ENCODE measurements at places on chromosomes 6 and 20. TPM values are rescaled to one million over a fixed set of nuclear protein-coding genes. Genes with fewer than 3 reads are reported as not detected.
A peak's percentile ranks its signal among the peaks of the same experiment; 100 is the strongest.

DNA sequence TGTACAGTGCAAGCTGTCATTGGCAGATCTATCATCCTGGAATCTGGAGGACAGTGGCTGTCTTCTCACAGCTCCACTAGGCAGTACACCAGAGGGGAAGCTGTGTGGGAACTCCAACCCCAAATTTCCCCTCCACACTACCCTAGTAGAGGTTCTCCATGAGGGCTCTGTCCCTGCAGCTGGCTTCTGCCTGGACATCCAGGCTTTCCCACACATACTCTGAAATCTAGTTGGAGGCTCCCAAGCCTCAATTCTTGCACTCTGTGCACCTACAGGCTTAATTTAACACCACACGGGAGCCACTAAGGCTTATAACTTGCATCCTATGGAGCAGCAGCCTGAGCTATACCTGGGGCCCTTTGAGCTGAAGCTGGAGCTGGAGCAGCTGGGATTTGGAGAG is 43.0 kb upstream of the TRIM39 start:
- H3K27me3 ChIP-seq, result no peaks in the 10 kb centered on the region
- no peaks in the 10 kb centered on the region for H3K36me3 ChIP-seq
- no peak for DNase-seq
- no peaks in the 10 kb centered on the region for H3K4me1 ChIP-seq

- H3K27me3 ChIP-seq, result no peaks in the 10 kb centered on the region
- no peaks in the 10 kb centered on the region for H3K4me1 ChIP-seq
- H3K4me3 ChIP-seq, result no peak overlapping the region
These were observed 11.1 kb upstream of the HLA-DQB2 start for GRCh38 chr6:32774426-32774825.

- H3K27me3 ChIP-seq, result no peaks in the 10 kb centered on the region
- DNase-seq, result no peak
- H3K36me3 ChIP-seq, result no peaks in the 10 kb centered on the region
- H3K4me1 ChIP-seq, result no peaks in the 10 kb centered on the region
These were observed 134.4 kb upstream of the BTBD3 start for GRCh38 chr20:11783102-11783850.

DNA sequence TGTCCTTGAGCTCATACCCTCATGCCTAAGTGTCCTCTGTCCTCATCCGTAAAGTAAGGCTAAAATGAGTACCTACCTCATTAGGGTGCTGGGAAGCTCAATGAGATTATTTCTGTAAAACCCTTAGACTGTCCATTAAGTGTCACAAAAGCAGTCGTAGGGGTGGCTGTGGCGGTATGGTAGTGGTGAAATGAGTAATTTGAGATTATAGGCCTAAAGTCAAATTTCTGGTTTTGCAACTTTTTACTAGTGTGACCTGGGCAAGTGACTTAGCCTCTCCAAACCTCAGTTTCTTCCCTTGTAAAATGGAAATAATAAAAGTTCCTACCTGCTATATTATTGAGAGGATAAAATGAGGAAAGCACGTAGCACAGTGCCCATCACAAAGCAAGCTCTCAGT is 148.2 kb upstream of the AKAP12 start:
- peaks cover 2% of the 10 kb centered on the region for H3K4me1 ChIP-seq
- DNase-seq, result no peak
- no peak overlapping the region for H3K4me3 ChIP-seq
- no peak overlapping the region for H3K27ac ChIP-seq
- H3K36me3 ChIP-seq, result no peaks in the 10 kb centered on the region
- no peaks in the 10 kb centered on the region for H3K27me3 ChIP-seq

DNA sequence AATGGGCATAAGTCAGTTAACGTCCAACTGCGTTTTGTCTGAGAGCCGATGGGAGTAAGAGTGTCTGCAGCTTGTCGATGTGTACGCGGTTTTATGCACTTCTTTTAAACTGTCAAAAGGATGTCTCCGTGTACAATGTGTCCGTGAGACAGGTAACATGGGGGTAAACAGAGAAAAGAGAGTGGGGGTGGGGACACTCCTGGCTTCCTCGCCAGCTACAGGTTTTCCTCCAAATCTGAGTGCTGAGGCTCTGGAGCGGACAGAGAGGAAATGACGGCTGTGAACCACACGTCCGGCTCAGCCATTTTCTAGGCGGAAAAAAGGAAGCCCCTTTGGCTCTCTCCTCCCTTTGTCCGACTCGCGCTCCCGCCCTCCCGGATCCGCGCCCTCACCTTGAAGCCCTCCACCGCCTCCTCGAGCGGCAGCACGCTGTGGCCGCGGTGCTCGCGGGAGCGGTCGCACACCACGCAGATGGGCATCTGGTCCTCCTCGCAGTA is 916 bp downstream of the TRIM27 start:
- H3K4me3 ChIP-seq, result peak overlapping the region; percentile 71
- H3K27ac ChIP-seq, result peak overlapping the region; percentile 96
- peaks cover 5% of the 10 kb centered on the region for H3K4me1 ChIP-seq
- DNase-seq, result peak; percentile 56

DNA sequence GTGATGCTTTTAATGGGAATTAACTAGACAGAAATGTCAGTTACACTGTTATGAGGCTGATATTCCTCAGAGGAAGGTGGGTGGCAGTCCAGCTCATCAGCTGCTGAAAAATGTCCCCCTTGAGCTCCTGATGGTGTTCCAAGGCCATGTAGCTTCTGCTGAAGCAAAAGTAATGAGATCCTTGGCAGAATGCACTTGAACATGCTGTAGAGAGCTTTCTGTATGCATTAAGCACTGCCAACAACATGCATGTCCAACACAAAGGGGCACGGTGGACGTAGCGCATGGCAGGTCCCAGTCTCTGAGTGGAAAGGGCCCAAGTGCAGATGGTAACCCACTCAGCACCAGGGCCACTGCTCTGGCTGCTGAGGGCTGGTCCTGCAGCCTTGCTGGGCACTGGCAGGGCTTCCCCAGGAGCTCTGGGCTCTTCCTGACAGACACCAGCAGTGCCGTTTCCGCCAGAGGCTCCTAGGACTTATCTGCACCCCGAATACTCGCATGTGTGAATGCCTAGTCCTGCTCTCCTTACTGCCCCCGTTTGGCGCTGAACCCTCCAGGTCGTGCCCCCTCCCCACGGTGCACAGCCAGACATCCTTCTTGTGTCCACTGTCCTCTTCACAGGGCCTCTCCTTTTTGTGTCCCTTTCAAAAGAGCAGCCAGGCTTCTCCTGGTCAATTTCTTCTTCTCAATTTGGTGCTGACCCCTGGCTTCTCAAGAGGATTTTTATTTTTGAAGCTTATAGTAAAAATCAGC is 18.6 kb upstream of the SYNDIG1 start:
- no peak overlapping the region for H3K27ac ChIP-seq
- no peaks in the 10 kb centered on the region for H3K36me3 ChIP-seq
- no peaks in the 10 kb centered on the region for H3K4me1 ChIP-seq
- no peaks in the 10 kb centered on the region for H3K27me3 ChIP-seq

DNA sequence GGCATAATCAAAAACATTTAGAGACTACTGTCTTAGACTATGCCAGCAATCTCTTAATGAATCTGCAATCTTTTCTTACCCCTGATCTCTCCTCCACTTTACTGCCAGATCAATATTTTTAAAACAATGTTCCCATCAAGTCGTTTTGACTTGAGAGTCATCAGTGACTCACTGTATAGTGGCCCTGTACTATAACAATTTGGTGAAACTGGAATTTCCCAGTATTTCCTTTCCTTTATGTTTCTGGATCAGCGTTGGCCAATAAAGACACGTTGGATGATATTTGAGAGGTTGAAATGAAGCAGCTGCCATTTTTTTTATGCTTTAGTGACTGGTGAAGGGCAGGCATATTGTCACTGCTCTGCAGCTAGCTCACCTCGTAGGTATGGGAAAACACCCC is 10.1 kb upstream of the SMIM13 start:
- no peaks in the 10 kb centered on the region for H3K4me1 ChIP-seq
- no peak overlapping the region for H3K4me3 ChIP-seq
- H3K27me3 ChIP-seq, result no peaks in the 10 kb centered on the region
- no peak overlapping the region for H3K27ac ChIP-seq
- DNase-seq, result no peak

GRCh38 chr6:37239526-37239925 is 18.0 kb upstream of the TBC1D22B start:
- no peaks in the 10 kb centered on the region for H3K27me3 ChIP-seq
- no peak for DNase-seq
- no peaks in the 10 kb centered on the region for H3K36me3 ChIP-seq
- H3K4me1 ChIP-seq, result peaks cover 5% of the 10 kb centered on the region
- H3K4me3 ChIP-seq, result no peak overlapping the region
- no peak overlapping the region for H3K27ac ChIP-seq

GRCh38 chr6:36826520-36827227 is 12.6 kb downstream of the CPNE5 start:
- peak overlapping the region; percentile 58 for H3K27ac ChIP-seq
- H3K36me3 ChIP-seq, result no peaks in the 10 kb centered on the region
- no peak overlapping the region for H3K4me3 ChIP-seq
- H3K27me3 ChIP-seq, result no peaks in the 10 kb centered on the region
- peaks cover 9% of the 10 kb centered on the region for H3K4me1 ChIP-seq

DNA sequence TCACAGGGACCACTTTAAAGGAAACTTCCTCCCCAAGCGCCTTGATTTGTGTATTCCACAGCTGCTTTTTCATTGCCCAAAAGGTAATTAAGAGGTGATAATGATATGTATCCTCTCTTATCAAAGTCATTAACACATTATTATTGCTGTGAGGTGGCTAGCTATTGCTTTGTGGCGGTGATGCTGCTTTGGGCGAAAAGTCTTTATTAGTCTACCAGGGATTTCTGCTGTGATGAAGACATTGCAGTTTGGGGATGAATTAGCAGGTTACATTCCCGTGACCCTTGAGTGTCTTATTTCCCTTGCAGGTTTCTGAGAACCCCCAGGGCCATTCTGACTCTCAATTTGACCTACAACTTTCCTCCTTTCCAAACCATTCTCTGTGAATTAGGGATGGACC is 143.4 kb upstream of the SOX4 start:
- no peak overlapping the region for H3K27ac ChIP-seq
- no peak for DNase-seq
- H3K27me3 ChIP-seq, result no peaks in the 10 kb centered on the region
- no peak overlapping the region for H3K4me3 ChIP-seq
- H3K36me3 ChIP-seq, result no peaks in the 10 kb centered on the region

- no peak overlapping the region for H3K4me3 ChIP-seq
- no peaks in the 10 kb centered on the region for H3K27me3 ChIP-seq
- DNase-seq, result no peak
- no peaks in the 10 kb centered on the region for H3K36me3 ChIP-seq
These were observed 35.5 kb downstream of the SH3BGRL2 start for GRCh38 chr6:79666634-79667033.

DNA sequence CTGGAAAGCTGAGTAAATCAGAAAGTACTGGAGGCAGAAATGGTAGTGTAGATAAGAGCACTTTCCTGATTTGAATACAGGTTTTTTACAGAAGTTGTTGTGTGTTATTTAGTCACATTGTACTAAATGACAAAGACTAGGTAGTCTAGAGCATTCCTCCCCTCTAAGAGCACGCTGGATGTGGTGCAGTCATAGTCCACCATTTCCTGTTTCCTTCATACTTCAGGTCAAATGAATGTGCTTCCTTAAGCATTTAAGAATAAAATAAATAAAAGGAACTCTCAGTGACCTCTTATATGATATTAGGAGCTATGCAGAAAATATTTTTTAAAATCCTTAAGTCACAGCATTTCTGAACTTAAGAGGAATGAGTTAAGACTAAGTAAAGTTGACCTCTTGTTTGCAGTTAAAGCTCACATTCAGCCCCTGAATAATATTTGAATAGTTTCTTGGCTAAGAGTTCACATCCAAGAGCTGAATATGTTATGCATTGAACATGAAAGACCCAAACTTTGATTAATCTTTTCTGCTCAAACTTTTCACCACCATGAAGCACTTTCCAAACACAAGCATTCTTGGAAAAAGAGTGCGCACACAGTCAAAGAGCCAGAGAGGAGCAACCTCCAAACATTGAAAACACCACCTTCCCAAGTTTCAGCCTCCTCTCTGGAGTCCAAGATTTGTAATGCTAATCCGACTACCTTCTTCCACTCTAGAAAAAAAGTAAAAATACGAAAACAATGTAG is 53.4 kb upstream of the TMEM30A start:
- no peak overlapping the region for H3K4me3 ChIP-seq
- no peak overlapping the region for H3K27ac ChIP-seq
- H3K27me3 ChIP-seq, result no peaks in the 10 kb centered on the region
- H3K36me3 ChIP-seq, result no peaks in the 10 kb centered on the region

- no peaks in the 10 kb centered on the region for H3K27me3 ChIP-seq
- no peaks in the 10 kb centered on the region for H3K4me1 ChIP-seq
- no peak overlapping the region for H3K4me3 ChIP-seq
- no peak overlapping the region for H3K27ac ChIP-seq
These were observed 190.8 kb upstream of the LAMP5 start for GRCh38 chr20:9323622-9324021.

DNA sequence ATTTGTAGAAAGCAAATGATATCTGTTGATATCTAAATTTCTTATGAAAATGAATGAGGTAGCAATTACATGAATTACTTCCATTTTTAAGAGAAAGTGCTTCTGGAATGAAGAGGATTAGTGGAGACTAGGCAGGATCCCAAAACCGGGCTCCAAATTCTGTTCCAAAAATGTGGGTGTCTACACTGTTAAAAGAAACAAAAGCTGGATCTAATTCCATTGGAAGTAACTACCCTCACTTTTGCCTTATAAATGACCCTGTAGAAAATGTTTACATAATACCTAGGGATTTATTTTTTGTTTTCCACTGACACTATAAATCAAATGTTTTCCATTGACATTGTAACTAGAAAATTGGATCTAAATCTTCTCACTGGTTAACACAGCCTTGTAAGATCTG is 454.9 kb upstream of the JARID2 start:
- no peak overlapping the region for H3K27ac ChIP-seq
- H3K4me1 ChIP-seq, result no peaks in the 10 kb centered on the region
- H3K4me3 ChIP-seq, result no peak overlapping the region
- no peaks in the 10 kb centered on the region for H3K36me3 ChIP-seq
- DNase-seq, result no peak
- H3K27me3 ChIP-seq, result no peaks in the 10 kb centered on the region

- H3K4me3 ChIP-seq, result no peak overlapping the region
- no peaks in the 10 kb centered on the region for H3K36me3 ChIP-seq
- H3K27ac ChIP-seq, result no peak overlapping the region
These were observed 359.2 kb downstream of the CDKAL1 start for GRCh38 chr6:20893412-20893811.

SLC26A8 gene
- 0.26 TPM for polyA plus RNA-seq

ZFP57 gene
- polyA plus RNA-seq, result not detected

TRIM26 gene
- 30.9 TPM for polyA plus RNA-seq

ABHD16B gene
- not detected for polyA plus RNA-seq

TUBB2B gene
- polyA plus RNA-seq, result 0.22 TPM

ETV7 gene
- polyA plus RNA-seq, result 0.84 TPM

UTRN gene
- polyA plus RNA-seq, result 14.6 TPM

All from liver (tissue), 10 donors.